RWPE2 (cell line): ENCODE measurements at places on chromosomes 4 and X.

GRCh38 chr4:88744609-88745008, 47.0 kb upstream of the NAP1L5 start:
- no peak for DNase-seq

- no peak for DNase-seq
Measured at GRCh38 chr4:128376303-128376702, 88.7 kb upstream of the PGRMC2 start.

GRCh38 chr4:22384154-22384553, 131.7 kb downstream of the ADGRA3 start:
- DNase-seq = no peak

GRCh38 chr4:101315786-101316185, 31.5 kb downstream of the PPP3CA start:
- DNase-seq = no peak

GRCh38 chr4:8350352-8350751, 80.8 kb downstream of the HTRA3 start:
- DNase-seq = no peak

DNA sequence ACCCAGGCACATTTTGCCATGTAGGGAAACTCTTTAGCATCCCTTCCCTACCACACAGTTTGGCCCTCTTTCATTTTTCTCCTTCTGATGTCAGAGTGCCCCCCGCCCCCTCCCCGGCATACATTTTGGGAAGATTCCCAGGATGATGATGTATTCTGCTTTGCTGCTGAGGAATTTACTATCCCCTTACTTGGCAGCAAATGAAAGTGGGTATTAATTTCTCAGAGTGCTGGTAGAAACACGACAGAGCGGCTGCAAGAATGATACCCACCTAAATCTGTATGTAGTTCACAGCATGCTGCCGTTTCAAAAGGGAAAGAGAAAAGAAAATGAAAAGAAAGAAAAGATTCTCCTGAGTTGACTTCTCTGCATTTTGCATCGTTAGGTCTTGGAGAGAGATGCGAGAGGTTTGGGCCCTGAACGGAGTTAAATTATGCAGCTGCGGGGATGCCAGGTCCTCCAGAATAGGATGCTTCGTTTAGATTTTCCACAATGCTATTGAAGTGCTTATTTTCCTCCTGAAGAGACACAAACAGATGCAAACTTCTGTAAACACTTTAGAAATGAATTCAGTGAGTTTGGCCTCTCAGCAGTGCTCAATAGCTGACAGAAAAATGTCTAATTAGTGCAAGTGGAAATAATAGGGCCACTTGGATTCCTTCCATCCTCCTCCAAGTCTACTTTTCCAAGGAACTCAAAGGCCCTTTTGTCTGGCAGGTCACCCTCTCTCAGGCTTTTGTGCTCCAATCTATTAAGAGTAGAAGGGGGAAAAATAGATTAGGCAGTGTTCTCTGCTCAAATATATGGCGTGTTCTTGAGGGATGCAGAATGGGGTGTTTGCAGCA, 106.2 kb downstream of the ALPK1 start:
- no peak for DNase-seq

GRCh38 chr4:128955751-128956150, 137.6 kb downstream of the SCLT1 start:
- DNase-seq = no peak

DNA sequence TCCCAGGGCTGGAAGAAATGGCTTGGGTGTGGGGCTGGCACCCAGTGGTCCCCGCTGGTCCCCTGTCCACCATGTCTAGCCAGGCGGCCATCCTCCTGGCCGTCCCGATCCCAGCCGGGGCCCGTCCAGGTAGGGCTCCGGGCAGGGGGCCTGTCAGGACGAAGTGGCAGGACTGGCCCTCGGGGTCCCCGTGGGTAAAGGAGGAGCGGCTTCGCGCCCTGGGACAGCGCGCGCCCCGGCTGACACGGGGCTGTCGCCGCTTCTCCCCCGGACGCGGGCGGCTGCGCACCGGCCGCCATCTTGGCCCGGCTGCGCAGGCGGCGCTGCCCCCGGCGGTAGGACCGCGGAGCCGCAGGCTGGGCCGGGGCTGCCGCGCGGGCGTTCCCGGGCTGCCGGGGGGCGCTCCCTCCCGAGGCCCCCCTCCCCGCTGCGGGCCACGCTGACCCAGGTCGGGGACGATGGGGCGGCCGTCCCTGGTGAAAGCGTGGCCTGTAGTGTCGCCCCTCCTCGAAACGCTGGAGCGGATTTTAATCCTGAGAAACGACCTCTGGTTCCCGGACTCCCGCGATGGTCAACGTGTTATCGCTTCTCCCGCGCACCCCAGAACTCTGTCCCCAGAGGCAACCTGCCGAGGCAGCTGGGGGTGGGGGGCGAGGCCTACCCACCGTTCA, 60.4 kb upstream of the BCOR start:
- DNase-seq = no peak

- no peak for DNase-seq
Measured at GRCh38 chr4:17120761-17121160, 222.3 kb upstream of the LDB2 start.

DNA sequence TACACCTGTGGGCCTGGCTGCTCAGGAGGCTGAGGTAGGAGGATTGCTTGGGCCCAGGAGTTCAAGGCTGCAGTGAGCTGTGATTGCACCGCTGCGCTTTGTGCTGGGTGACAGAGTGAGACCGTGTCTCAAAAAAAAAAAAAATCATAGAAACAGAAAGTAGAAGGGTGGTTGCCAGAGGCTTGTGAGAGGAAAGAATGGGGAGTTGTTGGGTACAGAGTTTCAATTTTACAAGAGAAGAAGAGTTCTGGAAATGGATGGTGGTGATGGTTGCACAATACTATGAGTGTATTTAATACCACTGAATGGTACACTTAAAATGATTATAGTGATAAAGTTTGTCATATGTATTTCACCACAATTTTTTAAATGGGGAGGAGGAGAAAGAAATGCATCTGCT, 10.2 kb upstream of the GLOD5 start:
- no peak for DNase-seq

- no peak for DNase-seq
Measured at GRCh38 chr4:122577808-122578781, 42.8 kb downstream of the IL21 start.

DNA sequence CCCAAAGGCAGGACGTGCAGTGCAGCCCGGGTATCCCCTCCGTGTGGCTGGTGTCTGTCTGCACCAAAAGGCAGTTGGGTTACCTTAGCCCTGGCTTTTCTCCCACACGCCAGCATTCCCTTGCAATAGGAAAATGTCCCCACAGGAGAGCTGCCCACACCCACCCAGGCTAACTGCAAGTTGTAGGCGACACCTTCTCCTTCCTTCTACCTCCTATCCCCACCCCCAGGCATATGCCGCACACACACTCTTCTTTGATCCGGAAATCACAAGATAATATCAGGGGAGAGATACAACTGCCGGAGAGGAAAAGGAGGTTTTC, 444 bp upstream of the APBB2 start:
- DNase-seq = no peak

DNA sequence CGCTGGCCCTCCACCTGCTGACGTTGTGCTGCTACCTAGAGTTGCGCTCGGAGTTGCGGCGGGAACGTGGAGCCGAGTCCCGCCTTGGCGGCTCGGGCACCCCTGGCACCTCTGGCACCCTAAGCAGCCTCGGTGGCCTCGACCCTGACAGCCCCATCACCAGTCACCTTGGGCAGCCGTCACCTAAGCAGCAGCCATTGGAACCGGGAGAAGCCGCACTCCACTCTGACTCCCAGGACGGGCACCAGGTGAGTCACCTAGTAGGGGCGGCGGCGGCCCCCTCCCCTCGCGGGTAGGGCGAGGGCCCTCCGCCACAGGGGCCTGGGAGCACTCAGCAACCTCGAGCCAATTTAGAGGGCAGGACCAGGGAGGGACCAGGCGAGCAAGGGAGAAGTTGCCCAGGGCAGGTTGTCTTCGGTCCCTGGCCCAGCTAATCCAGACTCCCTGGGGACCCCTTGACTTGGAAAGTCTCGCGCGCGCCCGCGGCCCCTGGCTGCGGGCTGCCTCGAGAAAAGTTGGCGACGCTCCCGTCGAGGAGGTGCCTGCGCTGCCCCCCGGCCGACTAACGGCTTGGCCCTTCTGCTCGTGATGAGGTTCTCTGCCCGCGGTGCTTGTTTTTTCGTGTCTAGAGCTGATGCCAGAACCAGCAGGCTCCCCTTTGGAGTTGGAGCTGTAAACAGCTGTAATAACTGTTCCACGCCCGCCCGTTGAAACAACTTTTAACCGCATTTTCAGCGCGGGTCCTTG, 717 bp downstream of the EDA start:
- DNase-seq = peak; percentile 19

GRCh38 chr4:177401658-177402273, 40.5 kb downstream of the AGA start:
- DNase-seq = no peak

DNA sequence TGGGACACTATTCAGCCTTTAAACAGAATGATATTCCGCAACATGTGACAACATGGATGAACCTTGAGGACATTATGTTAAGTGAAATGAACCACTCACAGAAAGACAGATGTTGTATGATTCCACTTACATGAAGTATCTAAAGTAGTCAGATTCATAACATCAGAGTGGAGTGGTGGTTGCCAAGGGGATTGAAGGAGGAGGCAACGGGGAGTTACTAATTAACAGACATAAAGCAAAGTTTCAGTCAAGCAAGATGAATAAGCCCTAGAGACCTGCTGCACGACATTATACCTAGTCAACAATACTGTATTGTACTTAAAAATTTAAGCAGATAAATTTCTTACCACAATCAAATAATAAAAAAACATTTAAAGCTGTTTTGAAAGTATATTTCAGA, 105.0 kb upstream of the NR0B1 start:
- DNase-seq = no peak

GRCh38 chr4:47668810-47669408, 169.0 kb downstream of the CORIN start:
- no peak for DNase-seq

- no peak for DNase-seq
Measured at GRCh38 chr4:73690051-73690738, 50.2 kb upstream of the CXCL8 start.

DNA sequence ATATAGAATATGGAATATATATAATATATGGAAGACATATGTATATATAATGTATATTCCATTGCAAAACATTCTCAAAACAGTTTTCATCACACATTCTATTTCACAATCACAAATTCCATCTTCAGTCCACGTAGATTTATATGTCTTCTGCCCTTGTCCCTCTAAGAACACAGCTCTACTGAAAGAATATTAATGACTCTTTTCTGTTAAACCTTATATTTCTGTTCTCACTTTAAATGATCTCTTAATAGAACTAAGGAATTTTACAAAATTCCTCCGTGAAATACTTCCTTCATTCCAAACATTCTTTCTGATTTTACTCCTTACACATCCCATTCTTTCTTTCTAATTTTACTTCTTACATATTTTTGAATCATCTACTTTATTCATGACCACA, 1043.1 kb upstream of the PABPC4L start:
- DNase-seq = no peak

GRCh38 chrX:28135378-28136047, 154.3 kb upstream of the DCAF8L1 start:
- no peak for DNase-seq

DNA sequence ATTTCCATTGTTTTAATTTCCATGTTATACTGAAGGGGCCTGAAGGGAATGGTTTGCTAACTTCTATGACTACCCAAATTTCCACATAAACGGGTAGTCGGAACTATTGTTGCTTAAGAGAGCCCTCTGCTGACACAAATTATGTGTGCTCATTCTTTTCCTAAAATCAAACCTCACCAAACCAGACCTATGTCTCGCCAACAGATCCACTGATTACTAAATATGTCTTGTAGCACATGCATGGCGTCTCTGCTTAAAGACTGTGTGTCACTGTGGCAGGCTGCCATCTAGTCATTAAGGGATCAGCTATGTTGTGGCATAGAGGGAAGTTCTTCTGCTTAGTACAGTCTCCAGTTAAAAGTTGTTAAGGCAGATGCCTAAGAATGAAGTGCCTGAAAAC, 25.1 kb downstream of the PIR start:
- DNase-seq = no peak

DNA sequence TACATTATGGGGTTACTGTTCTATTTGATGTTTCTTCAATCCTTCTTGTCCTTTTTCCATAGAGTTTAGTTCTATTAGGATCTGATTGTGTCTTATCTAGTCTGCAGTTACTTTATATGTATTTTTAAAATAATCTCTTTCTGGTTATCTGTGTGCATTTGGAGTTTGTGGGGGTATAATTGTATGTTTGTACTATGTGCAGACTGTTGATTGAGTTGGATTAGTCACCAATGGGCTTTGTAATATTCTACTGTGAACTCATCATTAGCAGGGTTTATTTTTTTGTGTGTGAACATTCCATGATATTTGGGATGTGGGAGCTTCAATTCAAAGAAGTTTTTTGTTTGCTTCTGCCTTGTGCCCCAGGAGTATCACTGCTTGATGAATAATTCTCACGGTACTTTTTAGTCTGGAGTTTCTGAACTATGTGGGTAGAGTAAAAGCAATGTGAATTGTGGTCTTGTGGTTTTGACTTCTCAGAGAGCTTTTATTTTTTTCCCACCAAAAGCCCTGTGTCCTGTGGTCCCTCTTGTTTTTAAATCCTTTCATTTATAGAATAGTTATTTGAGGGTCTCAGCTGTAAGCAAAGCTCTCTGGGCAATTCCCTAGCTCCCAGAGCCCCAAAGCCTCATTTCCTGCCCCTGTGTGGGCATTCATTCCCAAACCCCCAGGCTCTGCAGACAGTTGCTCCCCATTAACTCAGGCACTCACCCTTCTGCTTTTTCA, 127.8 kb downstream of the PHKA2 start:
- no peak for DNase-seq

- DNase-seq = no peak
Measured at GRCh38 chrX:70592091-70592490, 147.5 kb downstream of the DLG3 start.

DNA sequence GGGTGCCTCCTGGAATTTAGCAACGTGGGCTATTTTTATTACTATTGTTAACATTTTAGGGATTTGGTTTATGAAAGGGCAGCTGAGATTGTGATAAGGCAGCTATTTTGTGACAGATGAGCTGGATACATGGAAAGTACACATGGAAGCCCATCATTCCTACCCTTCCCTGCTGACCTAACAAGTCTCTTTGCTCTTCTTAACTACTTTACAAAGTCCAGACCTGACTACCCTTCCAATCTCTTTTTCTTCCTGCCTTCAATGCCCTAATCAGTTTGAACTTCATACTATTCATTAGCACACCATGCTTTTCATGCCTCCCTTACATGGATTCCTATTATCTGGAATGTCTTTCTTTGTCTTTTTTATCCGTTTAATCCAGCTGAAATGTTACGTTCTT, 9.4 kb upstream of the AFP start:
- DNase-seq = no peak

DNA sequence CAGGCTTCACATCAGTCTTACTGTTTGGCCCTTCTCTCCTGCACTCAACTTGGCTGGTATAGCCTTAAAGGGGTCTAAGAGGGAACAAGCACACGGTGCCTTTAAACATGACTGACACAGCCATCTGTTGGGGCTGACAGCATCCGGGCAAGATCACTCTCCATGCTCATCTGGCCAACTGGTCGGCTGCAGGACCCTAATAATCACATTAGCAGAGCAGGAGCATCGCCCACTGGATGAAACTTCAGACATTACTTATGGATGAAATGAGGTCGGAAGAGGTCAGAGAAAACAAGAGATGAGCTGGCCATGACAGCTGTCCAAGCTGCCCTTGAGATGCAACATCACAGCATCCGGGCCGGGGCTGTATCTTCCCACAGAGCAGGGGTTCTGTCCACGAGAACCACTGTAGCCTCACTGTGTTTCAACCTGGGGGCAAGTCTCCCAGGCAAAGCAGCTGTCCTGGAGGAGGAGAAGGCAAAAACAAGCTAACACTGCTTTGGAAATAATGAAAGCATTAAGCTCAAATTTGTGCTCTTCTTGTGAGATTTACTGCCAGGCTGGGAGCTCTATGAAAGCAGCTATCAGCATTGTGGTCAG, 94.4 kb upstream of the TTC29 start:
- no peak for DNase-seq
